GM23338 (cell line): ENCODE measurements at places on chromosomes 11 and 22. TPM values are rescaled to one million over a fixed set of nuclear protein-coding genes. Genes with fewer than 3 reads are reported as not detected.

Gene GDPD4
- total RNA-seq = not detected in 2 replicates

GRCh38 chr11:72940417-72940816 lies 126.2 kb downstream of the ATG16L2 start:
- no peak overlapping the region for H3K4me3 ChIP-seq
- DNase-seq = no peak
- H3K27ac ChIP-seq = no peak overlapping the region
- H3K27me3 ChIP-seq = no peaks in the 10 kb centered on the region

Gene OR5M11
- not detected in 2 replicates for total RNA-seq

- no peaks in the 10 kb centered on the region for H3K4me1 ChIP-seq
- H3K27me3 ChIP-seq = no peaks in the 10 kb centered on the region
- no peak overlapping the region for H3K27ac ChIP-seq
- H3K36me3 ChIP-seq = no peaks in the 10 kb centered on the region; the same call in 1 of the 2 replicates
- no peak for DNase-seq
- H3K4me3 ChIP-seq = no peak overlapping the region
Observed at GRCh38 chr11:94066901-94067429, 45.8 kb downstream of the HEPHL1 start.

Gene CDON
- total RNA-seq = 31.2 and 35.5 TPM in 2 replicates

DNA sequence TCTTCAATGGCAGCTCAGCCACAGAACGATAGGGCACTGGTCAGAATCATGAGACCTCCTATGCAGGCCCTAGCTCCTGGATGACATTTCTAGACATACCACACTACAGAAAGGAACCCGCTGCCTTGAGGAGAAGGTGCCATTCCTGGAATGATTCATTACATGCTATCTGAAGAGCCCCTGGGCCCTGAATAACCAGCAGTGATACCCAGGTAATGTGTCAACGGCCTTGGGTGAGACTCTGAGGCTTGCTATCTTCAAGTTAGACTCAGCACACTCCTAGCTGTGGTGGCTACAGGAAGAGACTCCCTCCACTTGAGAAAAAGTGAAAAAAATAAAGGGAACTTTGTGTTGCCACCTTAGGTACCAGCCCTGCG lies 161.2 kb upstream of the GRIA4 start:
- no peaks in the 10 kb centered on the region for H3K4me1 ChIP-seq
- no peak for DNase-seq
- H3K4me3 ChIP-seq = no peak overlapping the region
- no peaks in the 10 kb centered on the region for H3K36me3 ChIP-seq

DNA sequence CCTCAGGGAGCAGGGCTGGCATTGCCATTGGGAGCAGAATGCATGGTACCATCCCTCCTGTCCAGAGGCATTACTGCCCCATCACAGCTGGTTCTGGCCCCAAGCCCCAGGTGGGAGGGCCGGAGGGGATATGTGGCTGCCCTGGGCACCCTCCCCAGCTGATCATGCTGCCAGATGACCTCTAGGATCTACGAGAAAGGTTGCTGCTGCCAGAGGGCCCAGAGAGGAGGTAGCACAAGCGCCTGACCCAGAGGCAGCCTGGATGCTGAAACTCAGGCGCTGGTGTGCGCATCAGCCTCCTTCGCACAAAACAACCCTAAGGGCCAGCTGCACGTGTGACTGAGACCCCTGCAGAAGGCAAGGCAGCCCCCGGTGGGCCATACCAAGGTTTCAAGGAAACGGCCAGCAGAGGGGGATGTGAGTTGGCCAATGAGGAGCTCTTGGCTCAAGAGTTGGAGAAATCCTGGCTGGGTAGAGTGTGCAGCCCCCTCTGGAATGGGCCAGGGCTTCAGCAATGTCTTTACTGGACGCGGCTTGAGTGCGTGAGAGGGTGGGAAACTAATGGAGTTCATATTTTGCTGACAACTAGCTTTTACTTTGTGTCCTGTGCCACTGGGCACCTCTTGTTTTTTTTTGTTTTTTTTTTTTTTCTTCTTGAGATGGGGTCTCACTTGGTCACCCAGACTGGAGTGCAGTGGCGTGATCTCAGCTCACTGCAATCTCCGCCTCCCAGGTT lies 88.3 kb upstream of the PARVA start:
- no peak for DNase-seq
- H3K4me1 ChIP-seq = no peaks in the 10 kb centered on the region; the same call in 1 of the 2 replicates
- H3K27ac ChIP-seq = no peak overlapping the region

GRCh38 chr11:120635136-120635810 lies 123.7 kb downstream of the GRIK4 start:
- no peak overlapping the region for H3K4me3 ChIP-seq
- DNase-seq = no peak
- H3K4me1 ChIP-seq = peaks cover 15% of the 10 kb centered on the region; the same call in 1 of the 2 replicates
- H3K36me3 ChIP-seq = no peaks in the 10 kb centered on the region

Gene CARD10
- 17.0 and 17.2 TPM in 2 replicates for total RNA-seq

Gene SHANK3
- total RNA-seq = 4.9 and 5.1 TPM in 2 replicates

- no peaks in the 10 kb centered on the region for H3K36me3 ChIP-seq
- H3K27ac ChIP-seq = no peak overlapping the region; the same call in none of the 2 replicates
- H3K27me3 ChIP-seq = no peaks in the 10 kb centered on the region
- DNase-seq = no peak
- H3K4me3 ChIP-seq = no peak overlapping the region
Observed at GRCh38 chr11:111733611-111734088, 32.5 kb downstream of the PPP2R1B start.

Gene APOL5
- not detected in 2 replicates for total RNA-seq
